ENCODE measurements at places on chromosomes 7 and 10.

DNA sequence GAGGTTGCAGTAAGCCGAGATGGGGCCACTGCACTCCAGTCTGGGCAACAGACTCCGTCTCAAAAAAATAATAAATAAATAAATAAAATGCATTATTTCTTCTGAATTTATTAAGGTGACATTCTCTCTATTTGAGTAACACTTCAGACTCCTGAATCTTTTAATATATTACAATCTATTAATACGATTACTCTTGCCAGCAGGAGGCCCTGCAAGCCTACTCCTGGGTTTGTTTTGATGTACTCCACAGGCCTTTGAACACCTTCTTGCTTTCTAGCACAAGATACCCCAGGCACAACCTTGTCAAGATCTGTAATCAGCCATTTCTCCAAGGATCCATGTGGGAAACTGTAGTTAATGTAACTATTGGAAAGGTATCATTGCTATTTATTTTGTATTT lies 63.5 kb downstream of the COBL start:
- DNase-seq: no peak

DNA sequence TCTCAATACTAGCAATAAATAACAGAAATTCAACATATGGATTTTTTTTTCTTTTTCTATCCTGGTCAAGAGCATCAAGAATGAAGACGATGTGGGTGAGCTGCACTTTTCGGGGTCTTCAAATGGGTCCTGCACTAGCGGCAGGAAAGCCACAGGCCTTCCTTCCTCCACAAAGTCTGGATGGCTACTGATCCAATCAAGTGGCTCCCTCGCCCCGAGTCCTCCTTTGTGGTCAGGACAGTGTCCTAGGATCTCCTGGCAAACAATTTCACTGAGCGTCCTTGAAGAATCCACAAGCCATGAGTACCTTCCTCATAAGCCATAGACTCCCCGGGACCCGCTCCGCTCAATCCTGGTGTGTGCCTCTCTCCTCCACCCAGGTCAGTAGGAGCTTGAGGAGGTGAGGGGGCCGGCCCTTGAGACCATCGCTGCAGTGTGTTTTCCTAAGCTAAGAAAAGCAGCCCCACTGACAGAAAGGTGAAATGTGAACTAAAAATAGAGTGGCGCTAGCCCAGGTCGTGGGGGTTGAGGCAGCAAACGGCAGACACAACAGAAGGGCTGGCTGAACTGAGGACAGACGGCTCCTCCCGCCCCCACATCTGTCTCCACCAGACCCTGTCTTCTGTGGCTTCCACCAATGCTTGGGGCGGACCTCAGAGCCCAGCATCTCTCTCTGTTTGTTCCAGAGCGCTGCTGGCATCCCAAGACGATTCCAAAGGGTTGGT lies 202.3 kb downstream of the HERPUD2 start:
- no peak for DNase-seq

DNA sequence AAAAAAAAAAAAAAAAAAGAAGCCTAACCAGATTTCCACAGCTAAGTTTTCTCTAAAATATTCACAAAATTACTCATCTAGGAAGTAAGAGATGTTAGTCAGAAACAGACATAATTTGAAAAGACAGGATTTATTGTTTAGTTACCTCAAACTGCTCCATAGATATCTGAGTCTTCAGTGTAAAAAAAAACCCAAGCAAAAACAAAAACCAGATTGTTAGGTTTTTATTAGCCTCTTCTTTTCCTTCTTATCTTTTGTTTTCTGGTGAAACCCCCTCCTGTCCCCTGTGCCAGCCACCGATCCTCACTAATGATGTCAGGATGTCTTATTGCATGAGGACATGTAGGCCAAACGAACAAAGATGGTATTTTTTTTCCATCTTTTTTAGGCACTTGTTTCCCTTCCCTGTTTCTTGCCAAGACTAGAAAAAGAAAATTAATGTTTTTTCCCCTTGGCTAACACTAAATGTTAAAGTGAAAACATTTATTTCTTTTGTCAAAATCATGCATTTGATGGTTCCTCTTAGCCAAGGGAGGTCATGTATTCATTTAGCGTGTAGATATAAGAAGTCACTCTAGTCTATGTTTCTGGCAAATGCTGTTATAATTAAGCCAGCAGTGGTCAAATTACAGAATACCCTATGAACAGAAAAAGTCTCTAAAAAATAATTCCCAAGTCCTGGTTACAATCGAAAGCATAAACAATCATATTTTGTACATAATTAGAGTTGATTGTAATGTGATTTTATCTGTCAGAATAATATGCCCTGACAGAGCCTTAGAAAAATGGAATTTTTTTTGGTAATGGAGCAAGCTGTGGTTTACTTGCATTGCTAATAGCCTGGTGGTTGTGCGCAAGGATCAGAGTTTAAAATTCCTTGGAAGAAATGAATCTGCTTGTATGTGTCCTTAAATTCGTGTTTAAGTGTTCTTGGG lies 702.4 kb upstream of the FZD8 start:
- peak; percentile 25 for DNase-seq

DNA sequence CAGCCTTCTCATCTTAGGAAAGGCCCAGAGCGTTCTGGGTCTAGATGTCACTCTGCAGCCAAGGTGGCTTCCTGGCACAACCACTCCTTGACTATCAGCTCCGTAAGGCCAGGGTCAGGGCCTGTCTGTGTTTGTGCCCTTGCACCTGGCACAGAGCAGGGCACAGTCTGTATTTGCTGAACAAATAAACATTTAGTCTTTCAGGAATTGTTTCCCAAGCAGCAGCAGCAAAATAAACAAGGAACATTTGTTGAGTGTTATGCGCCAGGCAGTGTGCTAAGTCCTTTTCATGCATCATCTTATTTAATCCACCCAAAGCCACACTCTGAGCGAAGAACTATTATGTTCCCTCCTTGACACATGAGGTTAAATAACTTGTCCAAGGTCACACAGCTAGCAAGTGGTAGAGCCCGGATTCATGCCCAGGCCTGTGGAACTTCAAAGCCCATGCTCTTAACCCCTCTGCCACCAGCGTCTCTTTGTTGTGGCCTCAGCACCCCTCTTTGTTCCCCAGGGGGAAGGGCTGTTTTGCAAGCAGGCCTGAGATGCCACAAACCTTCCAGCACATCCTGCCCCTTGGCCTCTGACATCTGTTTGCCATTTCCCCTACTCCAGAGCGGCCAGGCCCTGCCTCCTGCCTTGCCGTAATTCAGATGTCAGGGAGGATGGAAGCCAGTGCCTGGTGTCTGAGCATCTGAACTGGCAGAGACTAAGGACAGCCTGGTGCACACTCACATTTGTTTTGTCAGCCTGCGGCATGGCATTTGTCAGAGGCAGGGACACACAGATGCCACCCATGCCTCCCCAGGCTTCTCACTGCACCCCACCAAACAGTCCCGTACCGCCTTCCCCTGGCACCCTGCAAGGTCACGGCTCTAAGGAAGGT lies 325.8 kb upstream of the ZMIZ1 start:
- DNase-seq: no peak

- peak; percentile 66 for DNase-seq
Measured at GRCh38 chr10:63166742-63167258, 33.7 kb downstream of the NRBF2 start.

DNA sequence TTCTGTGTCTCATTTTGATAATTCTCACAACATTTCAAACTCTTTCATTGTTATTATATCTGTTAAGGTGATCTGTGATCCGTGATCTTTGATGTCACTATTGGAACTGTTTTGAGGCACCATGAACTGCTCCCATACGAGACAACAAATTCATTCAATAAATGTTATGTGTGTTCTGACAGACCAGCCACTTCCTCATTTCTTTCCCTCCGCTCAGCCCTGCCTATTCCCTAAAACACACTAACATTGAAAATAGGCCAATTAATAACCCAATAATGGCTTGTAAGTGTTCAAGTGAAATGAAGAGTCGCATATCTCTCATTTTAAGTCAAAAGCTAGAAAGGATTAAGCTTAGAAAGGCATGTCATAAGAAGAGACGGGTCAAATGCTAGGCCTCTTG lies 45.2 kb downstream of the RNF133 start:
- DNase-seq: no peak

GRCh38 chr7:95250571-95250970 lies 73.8 kb downstream of the PON1 start:
- DNase-seq: no peak
